Activated CD4-positive, alpha-beta T cell treated with anti-CD3 and anti-CD28 coated beads, Interleukin-2, amount 50 U/mL, for 16 hours (primary cell): ENCODE measurements at places on chromosomes 1 and 21.

DNA sequence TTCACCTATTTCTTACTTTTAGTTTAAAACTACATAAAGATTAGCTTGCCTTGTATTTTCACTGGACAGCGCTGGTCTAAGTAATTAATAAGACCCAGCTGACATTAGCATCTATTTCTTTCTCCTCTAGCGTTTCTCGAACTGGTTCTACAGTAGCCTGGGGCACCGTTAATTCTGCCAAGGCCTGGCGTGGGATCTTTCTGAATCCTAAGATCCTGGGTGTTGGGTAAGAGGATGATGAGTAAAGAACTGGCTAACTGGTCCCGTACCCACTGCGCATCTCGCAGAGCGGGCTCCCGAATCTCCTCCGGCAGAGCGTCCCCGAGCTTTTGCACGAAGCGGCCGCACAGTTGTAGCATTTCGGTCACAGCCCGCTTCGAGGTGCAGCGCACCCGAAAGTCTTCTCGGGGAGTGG, 309 bp downstream of the NSL1 start:
- DNase-seq, result no peak

- DNase-seq, result no peak
Observed at GRCh38 chr1:201326710-201327109, 43.4 kb downstream of the PKP1 start.

GRCh38 chr1:36088577-36089392, at the start of gene ADPRS:
ADPRS (plus strand) TSS chr1:36088892; CDS start chr1:36088905, 13 bp downstream.
- DNase-seq, result peak; percentile 91

- peak; percentile 69 for DNase-seq
Observed at GRCh38 chr1:30707412-30708360, 15.7 kb downstream of the MATN1 start.

GRCh38 chr1:20302108-20302471, 11.4 kb downstream of the VWA5B1 start:
- no peak for DNase-seq

GRCh38 chr1:207288315-207288714, 33.2 kb upstream of the CD55 start:
- DNase-seq, result no peak

DNA sequence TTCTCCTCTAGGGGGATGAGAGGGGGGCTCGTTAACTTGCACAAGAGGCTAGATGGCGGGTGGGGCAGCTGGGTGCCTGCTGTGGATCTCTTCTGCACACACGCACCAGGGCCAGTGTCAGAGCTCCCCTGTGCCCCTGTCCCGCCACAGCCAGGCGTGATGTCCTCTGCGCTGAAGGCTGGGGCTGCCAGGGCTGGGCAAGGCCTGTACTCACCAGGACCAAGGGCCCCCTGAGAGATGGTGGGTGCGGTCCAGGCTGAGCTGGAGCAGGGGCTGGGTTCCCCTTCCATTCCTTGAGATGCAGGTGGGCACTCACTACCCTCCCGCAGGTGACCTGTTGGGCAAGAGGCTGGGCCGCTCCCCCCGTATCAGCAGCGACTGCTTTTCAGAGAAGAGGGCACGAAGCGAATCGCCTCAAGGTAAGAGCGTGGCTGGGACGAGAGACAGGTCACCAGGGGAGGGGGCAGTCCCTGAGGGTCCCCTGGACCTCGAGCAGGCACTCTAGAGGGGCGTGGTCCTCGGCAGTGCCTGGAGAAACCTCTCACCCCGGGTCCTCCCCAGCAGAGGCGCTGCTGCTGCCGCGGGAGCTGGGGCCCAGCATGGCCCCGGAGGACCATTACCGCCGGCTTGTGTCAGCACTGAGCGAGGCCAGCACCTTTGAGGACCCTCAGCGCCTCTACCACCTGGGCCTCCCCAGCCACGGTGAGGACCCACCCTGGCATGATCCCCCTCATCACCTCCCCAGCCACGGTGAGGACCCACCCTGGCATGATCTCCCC, 15.2 kb downstream of the SAMD11 start:
- DNase-seq, result no peak

GRCh38 chr1:18266391-18266790, 158.8 kb downstream of the IGSF21 start:
- DNase-seq, result no peak

DNA sequence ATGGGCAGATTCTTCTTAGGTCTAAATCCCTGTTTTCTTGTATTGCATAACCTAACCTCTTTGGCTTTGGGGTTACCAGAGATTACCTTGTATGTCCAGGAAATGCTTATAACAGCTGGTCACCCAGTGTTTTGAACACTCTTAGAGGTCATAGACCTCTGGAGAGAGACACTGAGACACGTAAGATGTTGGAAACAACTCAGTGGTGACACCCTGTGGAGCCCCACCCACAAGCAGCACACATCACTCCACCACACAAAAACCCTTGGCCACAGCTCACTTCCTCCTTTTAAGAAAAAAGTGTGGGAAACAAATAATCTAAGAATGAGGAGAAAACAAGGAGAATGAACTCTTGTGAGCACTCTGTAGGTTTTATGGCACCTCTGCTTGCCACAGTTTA, 26.3 kb upstream of the CYP4B1 start:
- DNase-seq, result no peak

DNA sequence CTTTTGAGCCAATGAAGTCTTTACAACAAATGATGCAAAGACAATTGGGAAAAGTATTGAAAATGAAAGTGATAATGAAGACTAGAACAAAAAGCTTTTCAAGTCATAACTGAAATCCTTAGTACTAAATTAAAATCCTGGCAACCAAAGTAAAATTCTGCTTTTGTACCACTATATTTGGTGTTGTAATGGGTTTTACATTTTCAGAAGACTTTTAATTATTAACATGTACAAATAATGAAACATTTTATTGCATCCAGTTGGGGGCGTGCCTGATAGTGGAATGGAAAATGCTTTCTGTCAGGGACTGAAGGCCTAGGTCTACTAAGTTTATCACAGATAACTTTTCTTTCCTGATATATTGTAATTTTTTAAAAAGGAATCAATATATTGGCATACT, 89.4 kb downstream of the SDCCAG8 start:
- no peak for DNase-seq

DNA sequence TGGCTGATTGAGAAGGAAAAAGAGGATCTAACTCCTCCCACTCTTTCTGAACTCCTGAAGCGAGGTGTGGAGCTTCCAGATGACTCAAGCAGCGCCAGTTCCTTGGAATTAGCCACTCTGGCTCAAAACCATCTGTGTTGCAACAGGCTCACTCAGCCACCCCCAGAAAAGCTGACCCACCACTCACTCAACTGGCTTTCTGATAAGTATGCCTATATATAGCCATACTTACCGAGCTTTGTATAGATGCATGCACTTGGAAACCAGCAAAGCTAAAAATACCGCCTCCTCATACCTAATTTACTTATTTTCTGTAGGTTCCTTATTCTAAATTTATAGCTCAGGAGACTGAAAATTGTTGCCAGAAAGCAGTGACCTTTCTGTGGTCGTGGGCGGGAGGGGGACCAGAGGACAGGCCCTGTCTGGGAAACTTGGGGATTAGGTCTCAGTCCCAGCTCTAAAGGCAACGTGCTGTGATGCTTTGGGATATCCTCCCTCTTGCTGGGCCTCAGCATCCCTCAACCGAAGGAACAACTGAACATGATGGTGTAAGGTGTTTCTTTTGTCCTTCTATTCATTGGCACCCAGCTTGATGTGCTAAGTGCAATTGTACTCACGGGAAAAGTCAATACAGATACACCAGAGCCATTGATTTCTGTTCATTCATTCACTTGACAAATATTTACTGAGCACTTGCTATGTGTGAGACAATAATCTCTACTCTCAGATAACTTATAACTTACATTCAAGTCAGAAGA, 65.7 kb downstream of the NENF start:
- no peak for DNase-seq

- DNase-seq, result no peak
Observed at GRCh38 chr1:231478811-231479210, 49.7 kb upstream of the TSNAX start.

- peak; percentile 6 for DNase-seq
Observed at GRCh38 chr1:222171005-222171404, 376.9 kb downstream of the HHIPL2 start.

- no peak for DNase-seq
Observed at GRCh38 chr21:38643404-38644023, 145.2 kb upstream of the ERG start.

DNA sequence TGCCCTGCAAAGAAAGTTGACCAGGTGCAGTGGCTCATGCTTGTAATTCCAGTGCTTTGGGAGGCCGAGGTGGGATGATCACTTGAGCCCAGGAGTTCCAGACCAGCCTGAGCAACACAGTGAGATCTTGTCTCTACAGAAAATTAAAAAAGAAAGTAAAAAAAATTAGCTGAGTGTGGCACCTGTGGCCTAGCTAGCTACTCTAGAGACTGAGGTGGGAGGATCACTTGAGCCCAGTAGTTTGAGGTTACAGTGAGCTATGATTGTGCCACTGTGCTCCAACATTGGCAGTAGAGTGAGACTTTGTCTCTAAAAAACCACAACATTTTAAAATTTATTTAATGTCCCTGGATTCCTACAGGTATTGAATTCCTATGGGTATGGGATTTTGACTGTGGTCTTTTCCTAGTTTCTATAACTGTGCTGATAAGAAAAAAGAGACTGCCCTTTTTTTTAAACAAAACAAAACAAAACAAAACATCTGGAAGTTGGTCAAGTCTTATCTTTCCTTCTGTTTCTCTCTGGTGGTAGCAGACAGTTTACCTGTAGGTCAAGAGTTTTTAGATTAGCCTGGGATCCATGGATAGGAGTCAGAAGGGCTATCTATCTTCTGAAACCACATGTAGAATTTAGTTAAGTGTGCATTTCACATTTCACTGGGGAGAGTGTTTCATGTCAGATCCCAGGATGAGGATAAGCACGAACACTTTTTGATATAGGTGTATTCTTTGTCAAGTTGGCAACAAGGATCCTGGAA, 18.8 kb downstream of the UCK2 start:
- peak; percentile 16 for DNase-seq
